ENCODE measurements at places on chromosomes 4 and X. TPM values are rescaled to one million over a fixed set of nuclear protein-coding genes. Genes with fewer than 3 reads are reported as not detected.

Gene DMRTC1
- not detected for total RNA-seq

Gene TEX11
- not detected for total RNA-seq

Gene UGT2B15
- not detected for total RNA-seq

Gene GABRG1
- total RNA-seq = not detected

Gene MAGED4
- total RNA-seq = 13.2 TPM

Gene ZNF330
- 33.3 TPM for total RNA-seq

Gene AADAT
- 17.4 TPM for total RNA-seq

Gene ZBED1
- 36.7 TPM for total RNA-seq
